ENCODE measurements at places on chromosomes 7 and 10. TPM values are rescaled to one million over a fixed set of nuclear protein-coding genes. Genes with fewer than 3 reads are reported as not detected.

RNF32 gene
- 1.9 TPM for total RNA-seq

SPAM1 gene
- total RNA-seq: not detected

ADK gene
- total RNA-seq: 20.1 TPM

GIMAP6 gene
- total RNA-seq: not detected

CLDN3 gene
- total RNA-seq: 446 TPM

ARHGEF35 gene
- 12.7 TPM for total RNA-seq

CTAGE6 gene
- not detected for total RNA-seq
